Stimulated activated CD4-positive, alpha-beta T cell treated with anti-CD3 and anti-CD28 coated beads, Interleukin-12 subunit alpha, Interleukin-12 subunit beta, amount 100 ng/mL, for 24 hours (primary cell): ENCODE measurements at places on chromosomes 5 and 9.

- DNase-seq, result no peak
Measured at GRCh38 chr9:79824265-79824664, 252.5 kb downstream of the TLE4 start.

GRCh38 chr9:130042406-130042884 is 544 bp downstream of the FNBP1 start:
- no peak for DNase-seq

DNA sequence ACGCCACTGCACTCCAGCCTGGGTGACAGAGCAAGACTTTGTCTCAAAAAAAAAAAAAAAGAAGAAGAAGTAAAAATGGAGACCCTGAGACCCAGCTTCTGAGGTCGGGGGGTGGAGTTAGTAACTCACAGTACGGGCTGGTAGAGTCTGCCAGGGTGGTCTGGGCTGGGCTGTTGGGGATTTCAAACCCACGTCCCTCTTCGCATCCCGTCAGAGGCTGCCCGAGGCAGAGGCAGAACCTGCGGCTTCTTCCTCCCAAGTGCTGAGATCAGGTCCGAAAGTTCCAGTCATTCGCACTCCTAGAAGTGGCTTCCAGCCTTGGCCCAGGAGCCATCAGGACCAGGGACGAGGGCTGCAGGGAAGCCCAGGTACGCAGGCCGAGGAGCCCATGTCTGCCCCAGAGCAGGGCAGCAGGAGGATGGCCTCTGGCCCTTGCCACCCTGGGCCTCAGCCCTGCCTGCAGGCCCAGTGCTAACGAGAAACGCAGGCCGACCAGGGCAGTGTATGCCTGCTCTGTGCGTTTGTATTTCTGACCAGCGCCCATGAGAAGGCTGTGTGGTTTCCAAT is 9.9 kb upstream of the SLC2A6 start:
- no peak for DNase-seq

DNA sequence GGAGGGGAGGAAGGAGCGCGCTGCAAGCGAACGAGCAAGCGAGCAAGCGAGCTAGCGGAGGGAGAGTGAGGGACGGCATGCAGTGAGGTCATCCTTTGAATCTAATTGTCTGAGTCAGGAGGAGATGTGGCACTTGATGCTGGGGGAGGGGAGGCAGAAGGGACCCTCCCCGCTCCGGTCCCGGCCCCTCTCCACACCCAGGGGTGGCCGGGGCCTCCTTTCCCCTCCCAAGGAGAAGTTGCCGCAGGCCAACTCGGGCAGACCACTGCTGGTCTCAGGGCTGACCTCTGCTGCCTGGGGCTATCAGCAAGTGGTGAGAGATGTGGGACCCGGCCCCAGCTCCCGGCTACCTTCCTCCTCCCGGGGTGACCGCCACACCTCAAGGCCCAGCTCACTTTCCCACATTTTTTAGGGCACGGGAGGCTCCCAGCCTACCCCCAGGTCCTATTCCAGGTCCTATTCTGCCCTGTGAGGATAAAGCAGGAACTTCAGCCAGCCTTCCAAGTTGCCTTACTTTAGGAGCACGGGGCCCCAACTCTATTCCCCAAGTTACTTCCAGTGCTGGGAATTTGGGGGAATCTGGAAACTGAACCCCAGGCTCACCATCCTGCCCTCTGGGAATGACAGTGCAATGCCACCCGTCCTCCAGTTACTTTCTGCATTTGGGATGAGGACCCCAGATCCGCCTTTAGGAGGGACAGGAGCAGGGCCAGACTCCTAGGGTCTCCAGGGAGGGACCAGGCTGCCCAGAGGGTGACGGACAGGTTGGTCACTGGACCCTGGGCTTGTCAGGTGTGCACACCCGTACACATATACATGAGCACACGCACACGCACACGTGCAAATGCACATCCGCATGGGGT is 11.1 kb downstream of the CNTFR start:
- DNase-seq, result no peak

- DNase-seq, result no peak
Measured at GRCh38 chr9:132743931-132744479, 73.7 kb downstream of the GTF3C4 start.

DNA sequence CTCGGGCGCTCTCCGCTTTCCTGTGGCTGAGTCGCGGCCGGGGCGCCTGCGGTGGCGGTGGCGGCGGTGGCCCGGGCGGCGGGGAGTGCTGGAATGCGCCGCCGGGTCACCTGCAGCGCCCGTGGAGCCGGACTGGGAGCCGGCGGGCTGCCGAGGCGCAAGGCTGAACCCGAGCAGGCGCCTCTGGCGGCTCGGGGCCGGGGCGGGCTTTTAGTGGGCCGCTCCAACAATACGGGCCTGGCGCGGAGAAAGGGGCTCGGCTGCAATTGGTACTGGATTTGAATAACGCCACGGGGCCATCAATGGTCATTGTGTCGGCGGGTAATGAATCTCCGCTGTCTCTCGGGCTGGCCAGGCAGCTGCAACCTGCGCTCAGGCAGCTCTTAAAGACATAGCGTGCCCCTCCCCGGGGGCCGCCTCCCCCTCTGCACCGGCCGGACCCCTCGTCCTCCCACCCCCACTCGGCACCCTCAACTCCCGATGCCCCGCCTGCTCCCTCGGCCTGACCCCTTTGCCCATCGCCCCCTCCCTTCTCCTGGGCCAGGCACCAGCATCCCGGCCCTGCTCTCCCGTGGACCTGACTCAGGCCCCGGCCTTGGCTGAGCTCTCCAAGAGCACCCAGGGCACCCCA is 22.1 kb downstream of the URM1 start:
- DNase-seq, result no peak

DNA sequence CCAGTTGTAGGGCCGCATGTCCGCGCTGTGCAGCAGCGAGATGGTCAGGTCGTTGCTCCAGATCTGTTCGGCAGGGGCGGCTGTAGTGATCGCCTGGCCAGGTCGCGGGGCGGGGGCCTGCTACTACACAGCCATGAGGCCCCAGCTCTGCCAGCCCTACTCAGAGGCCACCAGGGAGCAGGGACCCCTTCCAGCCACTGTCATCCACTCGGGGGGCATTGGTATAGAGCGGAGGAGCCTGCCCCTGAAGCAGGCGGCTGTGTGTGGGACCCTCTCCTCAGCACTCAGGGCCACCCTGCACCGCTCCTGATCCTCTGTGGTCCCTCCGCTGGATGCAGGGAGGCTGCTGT is 1.7 kb downstream of the FBXW5 start:
- no peak for DNase-seq

- no peak for DNase-seq
Measured at GRCh38 chr5:22057012-22057411, 796.1 kb downstream of the CDH12 start.

- DNase-seq, result peak; percentile 69
Measured at GRCh38 chr5:169637085-169637548, at the start of gene DOCK2. DOCK2 (plus strand) TSS chr5:169637275; CDS start chr5:169637327, 52 bp downstream.

DNA sequence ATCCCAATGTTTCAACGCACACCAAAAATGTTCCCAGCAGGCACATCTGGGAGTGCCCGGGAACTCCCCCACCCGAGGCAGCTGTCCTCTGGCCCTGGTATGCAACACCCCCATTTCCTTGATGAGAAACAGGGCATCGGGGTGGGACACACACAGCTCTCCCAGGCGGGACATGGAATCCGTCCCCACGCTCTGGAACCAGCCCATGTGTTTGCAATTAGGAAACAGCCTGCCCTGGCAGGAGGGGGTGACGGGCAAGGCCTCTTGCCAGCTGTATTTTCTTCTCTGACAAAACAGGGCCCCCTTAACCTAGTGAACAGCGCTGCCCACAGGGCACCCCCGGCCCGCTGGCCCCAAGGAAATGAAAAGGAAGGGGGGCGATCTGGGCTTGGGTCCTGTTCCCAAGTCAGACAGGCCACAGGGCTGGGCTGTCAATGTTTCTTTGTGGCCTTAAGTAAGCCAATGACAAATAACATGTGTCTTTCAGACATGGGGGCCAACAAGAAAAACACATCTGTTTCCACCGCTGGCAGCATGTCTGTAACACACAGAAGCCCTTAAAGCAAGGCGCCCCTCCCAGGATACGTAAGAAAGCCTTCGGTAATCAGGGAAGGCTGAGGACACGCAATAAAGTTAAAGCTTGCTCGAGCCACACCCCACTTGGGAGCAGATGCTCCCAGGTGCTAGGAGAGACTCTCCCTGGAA is 125.3 kb downstream of the ROR2 start:
- no peak for DNase-seq
